Glutamatergic neuron (in vitro differentiated cells): ENCODE measurements at places on chromosomes 7 and 10.

DNA sequence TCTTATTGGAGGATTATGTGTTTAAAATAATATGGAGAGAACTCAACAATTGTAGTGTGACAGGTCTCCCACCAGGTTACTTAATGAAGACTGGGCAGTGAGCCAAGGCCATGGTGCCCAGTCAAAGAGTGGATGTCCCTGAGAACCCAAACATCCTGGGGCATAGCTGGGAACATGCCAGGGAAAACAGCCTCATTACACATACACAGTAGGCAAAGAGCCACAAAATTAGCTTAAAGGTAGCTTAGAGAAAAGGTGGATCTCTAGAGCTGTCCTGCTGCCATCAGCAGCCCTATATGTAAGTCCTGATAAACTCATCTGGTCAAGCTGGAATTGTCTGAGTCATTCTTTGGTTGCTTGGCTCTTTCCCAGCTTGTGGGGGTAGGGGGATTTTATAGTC, 287.8 kb downstream of the PHF14 start:
- no peak for DNase-seq

DNA sequence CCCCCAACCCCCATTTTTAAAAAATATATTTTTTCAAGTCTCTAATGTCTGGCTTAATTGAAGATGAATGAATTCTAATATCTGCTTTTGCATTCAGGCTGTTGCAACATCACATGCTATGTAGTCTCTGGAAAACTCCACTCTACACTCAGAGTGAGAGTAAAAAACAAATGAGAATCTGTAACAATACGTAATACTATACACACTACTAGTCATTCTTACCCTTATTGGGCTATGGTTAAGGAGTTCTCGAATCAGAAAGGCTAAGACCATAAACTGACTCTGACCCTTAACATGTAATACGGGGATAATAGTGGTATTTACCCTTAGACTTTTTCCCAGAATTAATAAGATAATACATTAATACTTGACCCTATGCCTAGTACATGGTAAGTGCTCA, 42.9 kb upstream of the TMEM168 start:
- no peak for DNase-seq

- no peak for DNase-seq
These were observed 107.5 kb upstream of the NPS start for GRCh38 chr10:127441350-127442219.

DNA sequence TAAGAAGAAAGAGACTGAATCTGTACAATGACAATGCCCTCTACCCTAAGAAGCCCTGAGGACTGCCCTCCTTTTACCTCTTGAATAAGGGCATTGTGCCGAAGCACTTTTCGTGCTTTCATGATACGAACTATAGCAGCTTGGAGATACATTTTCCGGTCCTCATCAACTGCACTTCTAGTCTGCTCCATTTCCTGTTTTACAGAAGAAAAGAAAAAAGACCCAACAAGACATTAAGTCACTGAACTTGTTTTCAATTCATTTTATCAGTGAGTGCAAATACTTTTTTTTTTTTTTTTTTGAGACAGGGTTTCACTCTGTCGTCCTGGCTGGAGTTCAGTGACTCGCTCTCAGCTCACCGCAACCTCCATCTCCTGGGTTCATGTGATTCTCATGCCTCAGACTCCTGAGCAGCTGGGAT, 78.4 kb downstream of the CUL2 start:
- DNase-seq = no peak

DNA sequence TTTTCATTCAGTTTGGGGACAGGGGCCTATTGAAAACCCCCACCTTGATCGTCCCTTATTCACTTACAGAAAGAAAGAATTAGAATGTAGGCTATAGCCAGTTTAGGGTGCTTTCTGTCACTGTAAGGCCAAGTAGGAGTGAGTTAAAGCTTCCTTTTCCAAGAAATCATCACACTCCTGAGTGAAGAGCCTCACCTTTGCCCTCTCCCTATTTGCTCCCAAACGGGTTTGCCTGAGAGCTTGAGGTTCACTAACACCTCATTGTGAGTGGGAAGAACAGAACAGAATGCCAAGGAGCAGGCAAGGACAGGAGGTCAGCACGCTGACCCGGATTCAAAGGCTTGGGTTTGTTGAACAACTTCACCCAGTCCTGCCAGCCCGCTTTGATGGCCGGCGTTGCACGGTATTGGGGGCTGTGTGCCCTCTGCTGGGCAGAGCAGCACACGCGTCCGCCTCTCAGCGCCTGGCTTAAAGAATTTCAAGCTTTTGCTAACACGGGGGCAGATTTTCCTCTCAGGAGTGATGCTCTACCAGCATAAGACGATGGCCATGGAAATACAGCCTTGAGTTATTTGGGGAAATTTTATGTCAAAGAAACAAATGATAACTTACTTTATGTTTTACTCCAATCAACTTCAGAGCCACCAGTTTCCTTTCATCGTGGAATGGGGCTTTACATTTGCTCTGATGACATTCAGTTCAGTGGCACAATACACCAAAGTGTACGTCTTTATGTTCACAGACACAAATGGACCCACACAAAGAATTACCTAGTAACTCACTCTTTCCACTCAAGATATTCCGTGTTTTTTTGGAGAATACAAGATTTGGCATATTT, 470.0 kb downstream of the SUGCT start:
- peak; percentile 74 for DNase-seq

- no peak for DNase-seq
These were observed 13.5 kb downstream of the UPP1 start for GRCh38 chr7:48102530-48102929.

- peak; percentile 43 for DNase-seq
These were observed 24.3 kb downstream of the AP5Z1 start for GRCh38 chr7:4799508-4800268.

GRCh38 chr10:57222603-57223002, 861.5 kb upstream of the ZWINT start:
- no peak for DNase-seq

DNA sequence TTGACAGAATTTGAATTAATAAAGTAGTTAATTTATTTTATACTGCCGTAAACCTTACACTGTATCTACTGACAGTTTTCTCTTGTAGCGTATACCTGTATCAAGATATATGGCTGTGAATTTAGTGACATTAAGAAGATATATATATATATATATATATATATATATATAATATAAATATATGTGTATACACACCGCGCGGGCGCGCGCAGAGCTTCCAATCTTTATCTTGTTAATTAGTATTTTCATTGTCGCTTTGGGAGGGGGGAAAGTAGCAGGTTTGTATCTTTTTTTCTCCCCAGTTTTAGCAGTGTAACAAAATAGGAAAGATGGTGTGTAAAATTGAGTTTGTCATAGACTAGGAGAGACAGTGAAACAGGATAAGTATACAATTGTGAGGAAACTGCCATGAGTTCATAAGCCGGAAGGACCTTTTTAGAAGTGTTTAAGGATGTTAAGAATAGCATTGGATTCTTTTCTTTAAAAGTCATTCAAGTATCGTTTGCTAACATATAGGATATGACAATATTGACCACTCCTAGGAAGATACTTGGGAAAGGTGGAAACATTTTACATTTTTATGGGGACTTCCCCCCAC, 2.0 kb downstream of the PLEKHA1 start:
- no peak for DNase-seq

DNA sequence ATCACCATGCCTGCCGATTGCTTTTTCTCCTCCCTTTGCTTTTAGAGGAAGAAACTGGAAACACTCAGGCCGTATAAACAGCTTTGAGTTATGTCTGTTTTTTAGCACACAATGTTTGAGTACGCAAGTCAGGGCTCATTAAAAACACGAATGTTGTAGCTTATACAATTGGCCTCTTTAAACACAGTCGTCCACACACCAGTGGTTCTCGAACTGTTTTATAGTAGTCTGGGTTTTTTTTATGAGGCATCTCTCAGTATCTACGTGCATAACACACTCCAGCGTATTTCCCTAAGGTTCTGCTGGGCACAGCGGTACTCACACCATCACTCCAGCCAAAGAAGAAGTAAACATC, 13.4 kb upstream of the CARD11 start:
- no peak for DNase-seq

DNA sequence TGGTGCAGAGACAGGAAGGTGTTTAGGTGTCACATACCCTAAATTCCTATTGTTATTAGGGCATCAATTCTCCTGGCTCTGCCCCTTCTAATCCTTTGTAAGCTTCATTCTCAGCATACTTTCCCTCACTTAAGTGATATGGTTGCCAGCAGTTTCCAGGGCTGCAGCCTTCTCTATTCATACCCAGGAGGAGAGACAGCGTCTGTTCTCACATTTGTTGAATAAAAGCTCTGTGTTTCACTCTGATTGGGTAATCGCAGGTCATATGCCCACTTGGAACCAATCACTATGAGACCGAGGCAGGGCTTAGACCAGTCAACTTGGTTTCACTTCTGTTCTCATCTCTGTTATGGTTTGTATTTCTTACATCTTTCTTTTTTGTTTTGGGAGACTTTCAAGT, 109.6 kb upstream of the MTPN start:
- DNase-seq = no peak

- no peak for DNase-seq
These were observed 127.1 kb downstream of the GATA3 start for GRCh38 chr10:8181496-8182157.

DNA sequence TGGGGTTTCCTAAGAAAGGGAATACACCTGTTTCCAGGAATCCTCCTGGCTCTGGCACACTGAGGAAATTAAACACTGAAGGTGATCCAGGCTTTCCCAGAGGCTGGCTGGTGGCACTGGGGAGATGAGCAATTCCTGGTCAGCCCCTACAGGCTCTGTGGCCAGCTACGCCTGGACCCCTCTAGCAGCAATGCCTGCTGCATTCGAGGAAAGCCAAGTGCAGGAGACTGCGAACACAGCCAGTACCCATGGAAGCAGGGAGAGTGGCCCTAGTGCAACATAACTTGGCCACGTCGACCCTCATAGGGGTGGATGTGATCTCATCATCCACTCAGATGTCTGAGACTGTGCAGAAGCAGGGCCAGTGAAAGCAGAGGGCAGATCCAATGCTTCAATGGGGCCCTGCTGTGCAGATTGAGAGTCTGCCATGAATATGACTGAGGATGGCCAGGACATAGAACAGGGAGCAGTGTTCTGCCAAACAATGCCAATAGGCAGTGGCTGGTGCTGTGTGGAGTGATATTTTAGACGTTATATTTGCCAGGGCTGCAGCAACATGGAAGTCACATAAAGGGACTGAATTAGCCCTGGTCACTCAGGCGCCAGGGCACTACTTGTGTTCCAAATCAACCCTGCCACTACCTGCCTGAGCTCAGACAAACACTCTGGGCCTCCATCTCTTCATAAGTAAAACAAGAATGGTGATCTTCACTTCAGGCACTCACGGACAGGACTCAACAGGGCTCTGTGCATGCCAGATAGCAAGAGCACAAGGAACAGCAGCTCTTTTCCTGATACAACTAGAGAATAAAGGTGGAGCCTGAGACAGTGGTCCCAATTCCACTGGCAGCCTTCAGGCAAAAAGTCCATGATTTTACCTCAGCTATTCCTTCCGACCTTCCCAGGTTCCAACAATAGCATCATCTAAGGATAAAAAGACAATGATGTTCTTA, 2.4 kb downstream of the ZNF488 start:
- DNase-seq = no peak

DNA sequence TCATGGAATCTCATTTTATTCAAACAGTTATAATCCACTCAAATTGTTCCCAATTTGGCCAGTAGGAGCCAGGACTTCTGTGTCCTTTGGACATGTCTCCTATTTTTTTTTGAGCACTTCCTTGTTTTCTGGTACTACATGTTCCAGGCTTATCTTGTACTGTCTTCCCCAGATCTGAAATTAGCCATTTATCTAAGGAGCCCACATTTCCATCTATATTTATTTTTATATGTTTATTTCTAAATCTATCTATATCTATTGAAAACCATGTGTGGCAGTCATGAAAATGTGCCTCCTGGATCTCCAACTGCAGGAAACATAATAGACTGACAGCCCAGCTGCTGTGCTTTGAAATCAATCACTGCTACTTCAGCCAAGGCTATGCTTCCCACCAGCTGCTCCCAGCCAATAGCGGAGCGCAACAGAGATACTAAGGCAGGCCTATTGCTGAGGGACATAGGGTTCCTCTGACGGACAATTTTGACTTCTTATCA, 147.1 kb downstream of the LRRC4 start:
- DNase-seq = peak; percentile 22

- DNase-seq = no peak
These were observed 248.9 kb downstream of the FOXP2 start for GRCh38 chr7:114663502-114663901.

DNA sequence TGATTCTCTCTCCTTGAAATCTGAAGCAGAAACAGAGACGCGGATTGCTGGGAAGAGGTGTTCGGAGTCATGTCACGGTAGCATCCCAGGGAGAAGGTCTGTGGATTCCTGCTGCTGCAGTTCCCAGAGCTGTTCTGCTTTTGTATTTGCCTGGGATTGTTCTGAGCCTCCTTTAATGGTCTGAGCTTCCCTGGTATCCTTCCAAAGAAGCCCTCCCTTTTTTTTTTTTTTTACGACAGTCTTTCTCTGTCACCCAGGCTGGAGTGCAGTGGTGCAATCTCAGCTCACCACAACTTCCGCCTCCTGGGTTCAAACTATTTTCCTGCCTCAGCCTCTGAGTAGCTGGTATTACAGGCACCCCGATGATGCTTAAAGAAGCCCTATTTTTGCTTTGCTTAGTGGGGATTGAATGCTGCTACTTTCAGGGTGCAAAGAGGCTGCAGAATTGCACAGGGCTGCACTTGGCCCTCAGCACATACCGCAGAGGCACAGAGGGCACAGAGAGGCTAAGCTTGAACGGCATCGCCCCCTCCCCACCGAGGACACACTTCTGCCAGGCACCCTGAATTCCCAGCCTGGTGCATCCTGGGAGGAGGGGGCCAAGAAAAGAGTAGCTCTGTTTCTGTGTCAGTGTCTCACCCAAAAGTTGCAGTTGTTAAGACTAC, 208.6 kb upstream of the GALNT17 start:
- DNase-seq = no peak

- DNase-seq = no peak
These were observed 627.0 kb downstream of the ACTR3B start for GRCh38 chr7:153386556-153386955.

- no peak for DNase-seq
These were observed 97.8 kb downstream of the ELAPOR2 start for GRCh38 chr7:86961686-86962085.

- no peak for DNase-seq
These were observed 136.9 kb downstream of the FGFR2 start for GRCh38 chr10:121461307-121461706.

DNA sequence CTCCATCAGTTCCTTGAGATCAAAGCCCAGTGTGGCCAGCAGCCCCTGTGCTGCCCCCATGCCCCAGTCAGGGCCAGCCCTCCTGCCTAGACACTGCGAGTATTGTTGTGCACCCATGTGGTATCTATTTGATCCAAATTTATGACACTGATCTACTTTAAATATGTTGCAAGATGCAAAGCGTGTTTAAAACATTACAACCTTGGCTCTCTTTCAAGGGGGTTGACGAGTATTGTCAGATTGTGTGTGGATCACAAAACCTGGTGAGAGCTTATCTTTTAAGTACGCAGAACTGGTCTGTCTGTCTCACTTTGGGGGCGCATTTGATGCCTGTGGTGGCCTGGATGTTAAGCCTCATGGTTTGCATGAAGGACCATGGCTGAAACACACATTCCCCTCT, 108.9 kb downstream of the COL13A1 start:
- no peak for DNase-seq

GRCh38 chr7:29416938-29417305, 146.7 kb upstream of the PRR15 start:
- no peak for DNase-seq

GRCh38 chr7:12161146-12161545, 49.9 kb upstream of the TMEM106B start:
- no peak for DNase-seq

- DNase-seq = no peak
These were observed 1.6 kb downstream of the CCDC71L start for GRCh38 chr7:106659166-106659962.

GRCh38 chr10:63965846-63966245, 444.6 kb downstream of the REEP3 start:
- no peak for DNase-seq
